ENCODE measurements at places on chromosomes 2 and 18.
A peak's percentile ranks its signal among the peaks of the same experiment; 100 is the strongest.

DNA sequence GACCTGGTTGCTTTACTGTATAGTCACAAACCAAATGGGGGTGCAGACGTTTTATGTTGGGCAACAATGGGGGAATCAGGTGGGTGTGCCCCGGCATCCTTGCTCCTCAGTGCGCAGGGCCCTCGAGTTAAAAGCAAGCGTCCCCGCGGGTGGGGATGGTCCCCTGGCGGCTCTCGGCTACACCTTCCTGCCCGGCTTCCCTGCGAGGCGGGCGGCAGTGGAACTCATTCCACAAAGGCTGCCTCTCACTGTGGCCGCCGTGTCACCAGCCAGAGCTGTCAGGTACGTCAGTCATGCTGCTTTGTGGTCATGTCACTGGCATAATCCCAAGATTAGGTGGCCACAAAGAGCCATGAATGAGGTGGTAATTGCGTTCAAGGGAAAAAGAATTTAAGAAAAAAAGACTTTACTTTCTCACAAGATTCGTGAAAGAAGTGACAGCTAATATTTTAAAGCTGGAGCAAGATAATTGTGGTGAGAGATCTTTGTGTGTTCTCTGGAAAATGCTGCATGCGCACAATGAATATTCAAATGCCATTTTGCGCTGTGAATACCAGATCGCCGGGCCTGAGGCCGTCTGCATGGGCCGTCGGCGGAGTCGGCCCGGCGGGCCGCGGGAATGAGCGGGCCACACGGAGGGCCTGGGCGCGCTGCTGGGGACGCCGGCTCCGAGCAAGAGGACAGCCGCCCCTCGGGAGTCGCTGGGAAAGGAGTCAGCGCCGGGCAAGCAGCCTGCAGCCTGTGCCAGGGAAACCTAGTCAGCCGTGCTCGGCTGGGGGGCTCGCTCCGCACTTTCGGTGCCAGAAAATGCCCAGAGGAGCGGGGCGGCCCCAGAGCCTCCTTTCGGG, 82.3 kb upstream of the LDLRAD4 start:
- peak; percentile 79 for DNase-seq

- peak; percentile 17 for DNase-seq
Measured at GRCh38 chr2:60882971-60883753, 1.8 kb downstream of the REL start.

- DNase-seq = no peak
Measured at GRCh38 chr2:229071292-229071976, 199.7 kb downstream of the PID1 start.

GRCh38 chr18:75697493-75697892, 270.0 kb upstream of the SMIM21 start:
- no peak for DNase-seq

GRCh38 chr2:55441280-55441892, 21.7 kb upstream of the CCDC88A start:
- no peak for DNase-seq

DNA sequence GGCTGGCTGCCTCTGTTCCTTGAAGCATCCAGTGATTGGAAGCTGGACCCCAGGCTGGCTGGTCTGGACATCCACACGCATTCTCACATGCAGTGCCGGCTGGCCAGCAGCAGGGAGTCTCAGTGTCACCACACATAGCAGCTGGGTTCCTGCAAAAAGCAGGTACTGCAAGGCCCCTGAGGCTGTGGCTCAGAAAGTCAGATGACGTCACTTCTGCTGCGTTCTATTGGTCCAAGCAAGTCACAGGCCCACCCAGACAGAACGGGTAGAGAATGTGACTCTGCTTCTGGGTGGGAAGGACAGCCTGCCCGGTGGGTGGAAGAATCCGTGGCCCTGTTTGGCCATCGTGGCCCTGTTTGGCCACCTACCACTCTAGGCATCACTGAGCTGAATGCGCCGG, 51.3 kb upstream of the SPP2 start:
- no peak for DNase-seq

DNA sequence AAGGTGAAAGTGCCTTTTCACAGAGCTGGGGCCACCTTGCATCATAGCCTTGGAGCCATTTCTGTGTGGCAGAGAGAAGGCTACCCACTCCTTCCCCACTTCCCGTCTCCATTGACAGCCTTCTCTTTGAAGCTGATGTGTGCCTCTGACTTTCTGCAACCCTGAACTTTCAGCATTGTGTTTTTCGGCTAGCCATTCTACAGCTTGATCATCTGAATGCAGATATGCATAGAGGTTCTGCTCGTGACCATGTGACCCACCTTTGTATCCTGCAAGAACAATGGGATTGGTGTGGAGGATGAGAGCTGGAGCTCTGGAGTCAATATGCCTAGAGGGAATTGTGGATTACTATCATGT, 69.1 kb upstream of the KCNE4 start:
- DNase-seq = no peak

DNA sequence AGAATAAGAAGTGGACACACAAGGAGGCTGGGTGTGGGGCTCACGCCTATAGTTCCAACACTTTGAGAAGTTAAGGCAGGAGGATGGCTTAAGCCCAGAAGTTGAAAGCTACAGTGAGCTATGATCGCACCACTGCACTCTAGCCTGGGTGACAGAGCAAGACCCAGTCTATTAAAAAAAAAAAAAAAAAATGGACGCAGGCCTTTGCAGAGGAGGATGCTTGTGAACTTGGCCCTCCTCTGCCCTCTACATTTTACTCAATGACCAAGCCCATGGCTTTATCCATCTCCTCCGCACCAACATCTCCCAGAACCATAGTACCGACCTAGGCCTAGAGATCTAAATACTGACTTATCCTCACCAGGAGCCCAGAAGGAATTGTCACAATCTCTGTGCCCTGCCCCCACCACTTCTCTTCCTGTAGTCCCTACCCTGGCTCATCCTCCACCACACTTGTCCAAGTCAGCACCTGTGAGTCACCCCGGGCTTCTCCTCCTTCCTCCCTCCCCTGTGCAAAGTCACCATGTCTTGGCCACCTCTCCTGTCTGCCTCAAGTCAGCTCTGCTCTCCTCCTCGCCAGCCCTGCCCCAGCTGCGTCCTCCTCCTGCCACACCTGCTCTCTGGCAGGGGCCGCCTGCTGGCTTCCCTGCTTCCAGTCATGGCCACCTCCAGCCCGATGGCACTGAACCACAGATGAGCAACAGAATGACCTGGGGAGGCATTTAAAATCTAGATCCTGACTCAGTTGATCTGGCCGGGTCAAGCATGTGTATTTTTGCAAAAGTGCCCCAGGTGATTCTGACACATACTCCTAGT, 35.8 kb upstream of the ASPRV1 start:
- no peak for DNase-seq

GRCh38 chr18:31244771-31245394, 73.1 kb upstream of the DSG1 start:
- DNase-seq = no peak

DNA sequence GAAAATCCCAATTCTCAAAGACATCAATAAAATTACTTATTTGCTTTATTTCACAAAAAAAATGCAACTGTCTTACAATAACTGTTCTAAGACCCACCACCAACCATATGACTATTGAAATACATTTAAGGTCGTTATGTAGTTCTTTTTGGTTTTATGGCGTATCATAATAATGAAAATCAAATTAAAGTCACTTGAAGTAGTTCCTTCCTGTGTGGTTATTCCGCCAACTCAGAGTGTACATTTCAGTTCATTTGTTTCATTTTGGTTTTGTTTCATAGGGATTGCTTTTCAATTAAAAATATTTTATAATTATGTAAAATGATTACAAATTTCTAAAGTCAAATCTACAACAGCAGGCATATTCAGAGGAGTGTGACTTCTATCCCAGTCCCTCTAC, 45.9 kb upstream of the AAK1 start:
- no peak for DNase-seq

- DNase-seq = no peak
Measured at GRCh38 chr2:111941531-111941930, 43.1 kb downstream of the MERTK start.

GRCh38 chr18:50720325-50720674, 99.5 kb downstream of the MRO start:
- no peak for DNase-seq

DNA sequence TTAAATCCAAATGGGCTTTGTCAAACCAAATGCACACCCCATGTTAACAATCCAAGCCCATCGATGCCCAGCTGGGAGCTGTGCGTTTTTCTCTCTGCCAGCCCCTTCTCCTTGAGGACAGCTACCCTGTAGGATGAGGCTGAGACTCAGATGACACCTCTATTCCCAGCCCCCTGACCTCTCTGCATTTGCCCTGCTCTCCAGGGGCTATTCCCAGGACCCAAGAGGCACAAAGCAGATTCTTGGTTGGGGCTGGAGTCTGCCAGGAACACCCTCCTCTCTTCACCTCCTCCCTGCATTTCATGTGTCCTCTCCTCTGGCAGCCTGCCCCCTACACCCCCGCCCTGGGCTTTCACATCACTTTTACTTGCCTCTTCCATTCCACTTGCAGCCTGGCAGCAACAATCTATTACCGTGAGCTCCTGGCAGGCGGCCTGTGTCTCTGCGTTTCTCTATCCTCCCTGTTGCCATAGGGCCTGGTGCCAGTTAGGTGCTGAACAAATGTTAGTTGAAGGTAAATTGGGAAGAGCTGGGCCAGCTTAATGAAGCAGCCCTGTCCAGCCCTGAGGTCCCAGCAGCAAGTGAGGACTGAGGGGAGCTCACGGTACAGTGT, 51.8 kb downstream of the ADD2 start:
- DNase-seq = no peak

DNA sequence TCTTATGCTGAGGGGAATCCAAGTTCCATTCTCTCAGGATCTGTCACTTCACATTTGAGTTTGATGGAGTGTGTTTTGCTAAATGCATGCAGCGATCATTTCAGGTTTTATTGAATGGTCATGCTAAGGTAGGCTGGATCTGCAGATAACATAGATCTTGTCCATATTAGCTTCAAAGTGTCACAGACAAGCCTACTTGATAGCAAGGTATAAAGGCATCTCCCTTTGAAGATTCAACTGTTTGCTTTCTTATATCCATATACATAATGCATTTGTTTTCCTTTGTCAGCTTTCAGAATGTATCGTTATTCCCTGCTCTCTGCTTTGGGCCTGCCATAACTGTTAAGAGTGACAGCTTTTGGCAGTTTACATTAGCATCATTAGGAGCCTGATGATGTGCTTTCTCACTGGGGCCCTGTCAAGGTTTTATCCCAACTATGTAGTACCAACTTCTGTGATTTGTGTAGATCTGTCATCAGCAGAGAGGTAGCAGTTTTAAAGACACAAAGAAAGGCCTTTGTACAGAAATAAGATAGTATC, 604.3 kb upstream of the CDH7 start:
- DNase-seq = no peak

DNA sequence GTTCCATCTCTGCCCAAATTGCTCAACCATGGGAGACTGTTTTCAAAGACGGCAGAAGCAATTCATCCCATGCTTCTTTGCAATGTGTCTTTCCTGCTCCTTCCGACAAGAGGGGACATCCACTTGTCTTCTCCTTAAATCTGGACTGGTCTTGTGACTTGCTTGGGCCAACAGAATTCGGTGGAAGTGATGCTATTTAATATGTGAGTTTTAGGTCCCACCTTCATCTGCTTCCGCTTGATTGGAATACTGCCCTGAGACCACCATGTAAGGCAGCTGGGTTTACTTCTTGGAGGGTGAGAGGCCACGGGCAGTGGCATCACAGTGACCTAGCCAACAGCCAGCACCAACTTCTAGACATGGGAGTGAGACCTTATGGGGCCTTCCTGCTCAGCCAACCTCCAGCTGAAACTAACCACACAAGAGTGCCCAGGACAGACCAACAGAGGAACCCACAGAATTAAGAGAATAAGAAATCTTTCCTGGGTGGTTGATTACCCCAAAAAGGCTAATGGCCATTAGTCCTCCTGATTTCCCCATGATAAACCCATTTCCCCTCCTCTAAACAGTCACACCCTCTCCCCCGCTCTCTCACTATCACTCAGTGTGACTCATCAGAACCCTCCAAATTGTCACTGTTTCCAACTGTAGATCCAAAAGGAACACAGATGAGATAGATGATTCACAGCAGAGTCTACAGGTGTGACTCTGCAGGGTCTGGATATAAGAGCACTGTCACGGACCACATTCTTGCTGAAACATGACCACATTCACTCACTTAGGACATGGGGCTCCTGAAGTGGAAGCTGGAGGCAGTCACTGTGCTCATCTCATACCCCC, 16.2 kb upstream of the RHOB start:
- no peak for DNase-seq

DNA sequence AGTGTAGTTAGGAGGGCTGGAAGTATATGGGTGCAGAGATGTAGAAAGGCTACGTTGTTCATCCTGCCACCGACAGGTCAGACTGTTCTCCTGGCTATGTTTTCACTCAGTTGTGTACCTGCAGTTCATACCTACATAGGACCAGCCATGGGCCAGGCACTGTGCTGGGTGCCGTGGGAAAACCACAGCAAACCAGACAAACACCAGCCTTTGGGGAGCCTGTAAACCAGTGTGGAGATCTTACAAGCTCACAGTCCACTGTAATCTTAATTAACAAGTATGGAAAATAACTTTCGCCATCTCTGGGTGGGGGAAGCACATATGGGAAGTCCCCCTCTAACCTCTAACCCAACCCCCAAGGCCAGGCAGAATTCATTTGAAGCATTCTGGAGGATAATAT, 12.7 kb downstream of the NCK2 start:
- no peak for DNase-seq

DNA sequence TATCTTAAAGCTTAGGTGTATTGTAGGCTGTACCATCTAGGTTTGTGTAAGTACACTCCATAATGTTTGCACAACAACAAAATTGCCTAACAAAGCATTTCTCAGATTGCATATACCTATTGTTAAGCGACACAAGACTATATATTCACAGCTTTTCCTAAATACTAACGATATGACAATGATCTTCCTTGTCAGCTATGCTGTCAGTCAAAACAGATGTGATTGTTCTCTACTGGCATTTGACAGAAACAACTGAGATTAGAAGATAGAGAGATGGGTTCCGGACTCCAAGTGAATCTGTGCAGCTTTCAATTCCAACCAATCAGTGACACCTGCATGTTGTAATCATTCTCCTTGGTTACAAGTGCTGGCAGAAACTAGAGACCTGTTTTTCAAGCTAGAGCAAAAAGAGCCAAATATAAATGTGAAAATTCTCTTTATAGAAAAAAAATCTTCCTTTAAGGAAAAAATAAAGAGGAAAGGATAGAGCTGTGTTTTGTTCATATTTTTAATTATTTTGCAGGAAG, 1232.3 kb upstream of the SLC39A10 start:
- no peak for DNase-seq

Measured in activated naive CD4-positive, alpha-beta T cell treated with anti-CD3 and anti-CD28 coated beads, Interleukin-2, amount 50 U/mL, for 72 hours (primary cell).